GM23338 (cell line): ENCODE measurements at places on chromosomes 5 and 9. TPM values are rescaled to one million over a fixed set of nuclear protein-coding genes. Genes with fewer than 3 reads are reported as not detected.

- DNase-seq = peak; percentile 59
- H3K4me3 ChIP-seq = 0 out of 2 replicates have a peak overlapping the region, but pooled peaks have one; percentile 0
- peak overlapping the region; percentile 59 for H3K27ac ChIP-seq
- peaks cover 6% of the 10 kb centered on the region; the same call in 1 of the 2 replicates for H3K4me1 ChIP-seq
- H3K27me3 ChIP-seq = no peaks in the 10 kb centered on the region
These were observed 36.9 kb upstream of the CXCL14 start for GRCh38 chr5:135615581-135616260.

- H3K4me1 ChIP-seq = no peaks in the 10 kb centered on the region
- H3K36me3 ChIP-seq = no peaks in the 10 kb centered on the region
- H3K27ac ChIP-seq = no peak overlapping the region
- no peak for DNase-seq
- no peak overlapping the region for H3K4me3 ChIP-seq
- no peaks in the 10 kb centered on the region for H3K27me3 ChIP-seq
These were observed 6.7 kb upstream of the TENT2 start for GRCh38 chr5:79605560-79605959.

DNA sequence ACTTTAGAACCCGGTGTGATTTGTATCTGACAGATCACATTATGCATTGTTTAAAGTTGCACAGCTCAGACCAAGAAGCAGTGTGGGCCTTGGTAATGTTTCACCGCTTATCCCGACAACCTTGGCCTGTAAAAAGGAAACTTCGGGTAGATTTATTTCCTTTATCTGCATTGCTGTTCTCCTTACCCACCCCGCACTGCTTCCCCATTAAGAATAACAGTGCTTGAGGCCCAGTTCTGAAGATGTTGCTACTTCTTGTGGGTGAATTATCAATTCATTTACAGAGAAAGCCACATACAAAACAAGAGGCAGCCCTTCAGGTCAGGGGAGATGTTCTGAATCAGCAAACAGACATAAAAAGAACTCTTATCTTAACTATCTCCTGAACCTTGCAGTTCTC lies 8.4 kb downstream of the SMARCA2 start:
- no peak overlapping the region for H3K4me3 ChIP-seq
- no peaks in the 10 kb centered on the region for H3K36me3 ChIP-seq
- H3K27ac ChIP-seq = no peak overlapping the region
- no peak for DNase-seq

GRCh38 chr5:123855609-123856008 lies 343.6 kb downstream of the CSNK1G3 start:
- H3K27me3 ChIP-seq = no peaks in the 10 kb centered on the region
- no peaks in the 10 kb centered on the region for H3K36me3 ChIP-seq
- H3K4me1 ChIP-seq = no peaks in the 10 kb centered on the region
- no peak overlapping the region for H3K4me3 ChIP-seq
- no peak for DNase-seq

CD72 gene
- total RNA-seq = 2.7 and 4.8 TPM in 2 replicates

GRCh38 chr5:166961028-166961427 lies 1330.4 kb upstream of the WWC1 start:
- no peaks in the 10 kb centered on the region for H3K27me3 ChIP-seq
- H3K4me1 ChIP-seq = peaks cover 9% of the 10 kb centered on the region
- H3K4me3 ChIP-seq = no peak overlapping the region
- H3K36me3 ChIP-seq = no peaks in the 10 kb centered on the region
- DNase-seq = peak; percentile 48

GPR151 gene
- not detected in 2 replicates for total RNA-seq

- H3K27ac ChIP-seq = no peak overlapping the region
- H3K36me3 ChIP-seq = no peaks in the 10 kb centered on the region
- no peak for DNase-seq
These were observed 399.3 kb upstream of the CDH9 start for GRCh38 chr5:27437594-27438200.

TLX3 gene
- 0.83 TPM in 1 of 2 replicates, not detected in the other for total RNA-seq

DNA sequence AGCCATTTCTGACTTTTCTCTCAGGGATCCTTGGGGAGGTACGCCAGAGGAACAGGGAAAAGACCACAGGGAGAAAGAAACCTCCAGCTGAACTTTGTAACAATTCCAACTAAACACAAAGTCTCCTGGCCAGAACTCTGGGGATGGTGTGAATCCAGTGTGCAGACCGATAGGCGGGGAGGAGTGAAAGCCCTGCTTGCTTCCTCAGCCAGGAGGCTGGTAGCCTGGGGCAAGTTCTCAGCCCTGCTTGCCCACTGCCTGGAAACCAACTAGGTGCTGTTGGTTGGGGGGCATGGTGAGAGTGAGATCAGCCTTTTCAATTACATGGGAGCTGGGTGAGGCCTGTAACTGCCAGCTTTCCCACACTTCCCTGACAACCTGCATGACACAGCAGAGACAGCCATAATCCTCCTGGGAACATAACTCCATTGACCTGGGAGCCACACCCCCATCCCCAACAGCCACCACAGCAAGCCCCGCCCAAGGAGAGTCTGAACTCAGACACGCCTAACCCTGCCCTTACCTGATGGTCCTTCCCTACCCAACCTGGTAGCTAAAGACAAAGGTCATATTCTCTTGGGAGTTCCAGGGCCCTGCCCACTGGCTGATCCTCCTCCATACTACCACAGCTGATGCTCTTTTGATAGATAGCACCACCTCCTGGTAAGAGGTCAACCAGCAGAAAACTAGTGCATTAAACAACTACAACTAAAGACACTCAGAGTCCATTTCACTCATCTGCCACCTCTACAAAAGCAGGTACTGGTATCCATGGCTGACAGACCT lies 100.1 kb upstream of the TNFAIP8 start:
- H3K27ac ChIP-seq = no peak overlapping the region
- H3K4me1 ChIP-seq = no peaks in the 10 kb centered on the region
- no peak overlapping the region for H3K4me3 ChIP-seq
- peak; percentile 90 for DNase-seq
- H3K36me3 ChIP-seq = no peaks in the 10 kb centered on the region
- no peaks in the 10 kb centered on the region for H3K27me3 ChIP-seq

MTRR gene
- total RNA-seq = 39.7 and 55.9 TPM in 2 replicates

- H3K36me3 ChIP-seq = no peaks in the 10 kb centered on the region
- peaks cover 8% of the 10 kb centered on the region; the same call in 1 of the 2 replicates for H3K4me1 ChIP-seq
- DNase-seq = no peak
These were observed 21.4 kb downstream of the HSDL2 start for GRCh38 chr9:112401175-112401815.

DNA sequence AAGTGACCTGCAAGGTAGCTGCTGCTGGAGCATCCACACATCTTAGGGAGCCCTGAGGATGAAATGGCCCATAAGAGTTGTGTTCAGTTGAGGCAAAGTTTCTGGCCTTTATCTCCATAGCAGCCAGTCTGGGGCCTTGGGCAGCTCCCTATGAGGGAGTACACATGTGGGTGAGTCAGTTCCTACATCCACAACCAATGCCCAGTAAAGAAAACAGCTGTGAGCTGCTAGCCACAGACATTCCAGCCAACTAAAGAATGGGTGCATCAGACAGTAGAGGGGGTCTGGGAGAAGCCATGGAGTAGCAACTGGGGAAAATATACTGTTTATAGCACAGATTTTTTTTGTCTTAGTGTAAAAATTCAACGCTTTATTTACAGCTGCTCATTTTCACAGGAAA lies 720.7 kb downstream of the TLE1 start:
- no peak for DNase-seq
- H3K4me3 ChIP-seq = no peak overlapping the region
- H3K27me3 ChIP-seq = no peaks in the 10 kb centered on the region
- no peak overlapping the region for H3K27ac ChIP-seq

GRCh38 chr9:89340332-89340731 lies 22.0 kb downstream of the SECISBP2 start:
- H3K4me1 ChIP-seq = no peaks in the 10 kb centered on the region
- no peak overlapping the region for H3K27ac ChIP-seq
- no peak for DNase-seq

LRRC70 gene
- 1.7 and 2.7 TPM in 2 replicates for total RNA-seq

GRCh38 chr5:136750224-136750862 lies 385.0 kb upstream of the TRPC7 start:
- peaks cover 4% of the 10 kb centered on the region; the same call in 1 of the 2 replicates for H3K4me1 ChIP-seq
- no peaks in the 10 kb centered on the region for H3K27me3 ChIP-seq
- no peak overlapping the region for H3K27ac ChIP-seq
- H3K4me3 ChIP-seq = no peak overlapping the region
- H3K36me3 ChIP-seq = no peaks in the 10 kb centered on the region

C9orf50 gene
- total RNA-seq = not detected in 2 replicates

- H3K27ac ChIP-seq = no peak overlapping the region
- peaks cover 21% of the 10 kb centered on the region; the same call in 1 of the 2 replicates for H3K36me3 ChIP-seq
- H3K4me3 ChIP-seq = no peak overlapping the region
- peak; percentile 19 for DNase-seq
- peaks cover 13% of the 10 kb centered on the region for H3K4me1 ChIP-seq
These were observed 3.4 kb downstream of the BRD3OS start for GRCh38 chr9:134028575-134029247.

DNA sequence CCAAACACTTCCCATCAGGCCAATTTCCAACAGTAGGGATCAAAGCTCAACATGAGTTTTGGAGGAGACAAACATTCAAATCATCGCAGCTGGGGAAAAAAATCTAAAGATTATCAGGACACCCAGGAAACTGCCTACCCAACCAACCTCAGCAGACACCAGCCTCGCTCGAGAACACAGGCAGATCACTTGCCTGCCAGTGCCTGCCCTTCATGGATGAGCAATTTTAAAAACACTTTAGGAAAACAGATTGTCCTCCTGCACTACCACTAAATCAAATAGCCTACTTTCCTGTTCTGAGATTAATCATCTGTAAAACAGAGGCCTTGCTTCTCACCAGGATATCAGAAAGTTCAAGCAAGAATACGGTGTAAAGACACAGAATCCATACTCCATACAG lies 14.7 kb upstream of the TMEM174 start:
- no peaks in the 10 kb centered on the region for H3K27me3 ChIP-seq
- DNase-seq = no peak
- no peaks in the 10 kb centered on the region for H3K4me1 ChIP-seq
- H3K4me3 ChIP-seq = no peak overlapping the region
- H3K36me3 ChIP-seq = no peaks in the 10 kb centered on the region
- H3K27ac ChIP-seq = no peak overlapping the region

GRCh38 chr9:16363073-16363781 lies 507.2 kb downstream of the BNC2 start:
- peaks cover 7% of the 10 kb centered on the region; the same call in 1 of the 2 replicates for H3K4me1 ChIP-seq
- H3K27me3 ChIP-seq = no peaks in the 10 kb centered on the region
- no peak for DNase-seq
- no peaks in the 10 kb centered on the region for H3K36me3 ChIP-seq
- no peak overlapping the region for H3K4me3 ChIP-seq

GRCh38 chr5:76529464-76530344 lies 93.5 kb downstream of the F2RL2 start:
- no peaks in the 10 kb centered on the region for H3K27me3 ChIP-seq
- H3K27ac ChIP-seq = no peak overlapping the region
- H3K4me1 ChIP-seq = peaks cover 49% of the 10 kb centered on the region
- no peaks in the 10 kb centered on the region for H3K36me3 ChIP-seq

- no peaks in the 10 kb centered on the region for H3K27me3 ChIP-seq
- H3K4me3 ChIP-seq = no peak overlapping the region
- H3K27ac ChIP-seq = no peak overlapping the region
These were observed 271.9 kb downstream of the ARHGEF28 start for GRCh38 chr5:73897893-73898292.

STARD4 gene
- 92.0 and 106 TPM in 2 replicates for total RNA-seq

- DNase-seq = peak; percentile 79
- H3K27me3 ChIP-seq = peaks cover 31% of the 10 kb centered on the region
- H3K4me1 ChIP-seq = peaks cover 38% of the 10 kb centered on the region
- H3K36me3 ChIP-seq = no peaks in the 10 kb centered on the region
These were observed 4.5 kb downstream of the ELAVL2 start for GRCh38 chr9:23821375-23822181.

GRCh38 chr5:95590880-95591279 lies 29.0 kb upstream of the GPR150 start:
- no peak overlapping the region for H3K27ac ChIP-seq
- no peaks in the 10 kb centered on the region for H3K27me3 ChIP-seq

DNA sequence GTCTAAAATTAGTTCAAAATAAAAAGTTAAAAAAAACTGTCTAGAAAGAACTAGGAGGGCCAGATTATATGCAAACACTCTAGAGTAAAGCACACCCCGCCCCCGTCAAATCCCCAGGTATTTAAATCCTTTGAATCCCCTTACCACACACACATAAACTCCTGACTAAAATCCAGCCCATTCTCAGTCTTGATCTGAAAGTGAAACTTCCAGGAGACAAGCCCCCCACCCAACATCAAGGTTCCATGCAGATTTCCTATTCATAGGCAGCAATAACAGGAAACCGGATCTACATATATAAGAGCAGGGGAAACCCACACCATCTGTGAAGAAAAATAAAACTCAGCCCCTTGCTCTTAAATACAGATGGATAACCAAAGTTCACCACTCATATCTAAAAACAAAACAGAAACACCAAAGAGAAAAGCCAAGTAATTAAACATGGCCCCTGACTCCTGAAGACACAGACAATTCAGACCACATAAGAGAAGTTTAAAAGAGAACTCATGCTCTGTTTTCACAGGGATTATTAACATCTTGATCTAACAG lies 42.3 kb downstream of the MARCHF3 start:
- 0 out of 2 replicates have a peak overlapping the region, but pooled peaks have one; percentile 1 for H3K4me3 ChIP-seq
- no peaks in the 10 kb centered on the region for H3K27me3 ChIP-seq
- H3K4me1 ChIP-seq = peaks cover 28% of the 10 kb centered on the region
- DNase-seq = no peak

DNA sequence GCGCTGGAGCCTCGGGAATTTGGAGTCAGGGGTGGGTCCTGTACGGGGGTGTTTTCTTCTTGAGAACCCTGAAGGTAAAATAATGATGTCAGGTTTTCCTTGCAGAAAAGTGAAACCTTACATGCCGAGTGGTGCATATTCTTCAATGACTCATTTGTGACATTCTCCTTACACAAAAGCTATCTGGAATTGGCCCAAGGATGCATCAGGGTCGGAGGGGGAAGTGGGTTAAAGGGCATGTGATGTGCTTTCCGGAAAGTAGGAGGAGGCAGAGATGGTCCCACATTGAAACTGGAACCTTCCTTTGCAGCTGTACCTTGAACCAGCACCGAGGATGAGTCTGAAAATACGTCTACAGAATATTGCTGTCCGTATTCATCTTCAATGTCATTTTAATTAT lies 411.2 kb upstream of the IRX4 start:
- no peak for DNase-seq
- H3K36me3 ChIP-seq = no peaks in the 10 kb centered on the region
- H3K27ac ChIP-seq = no peak overlapping the region
- H3K4me3 ChIP-seq = no peak overlapping the region
- no peaks in the 10 kb centered on the region for H3K27me3 ChIP-seq
- H3K4me1 ChIP-seq = peaks cover 7% of the 10 kb centered on the region; the same call in 1 of the 2 replicates

PRLR gene
- total RNA-seq = 1.4 and 2.2 TPM in 2 replicates

- no peak for DNase-seq
- H3K4me3 ChIP-seq = no peak overlapping the region
- no peaks in the 10 kb centered on the region for H3K36me3 ChIP-seq
- no peaks in the 10 kb centered on the region for H3K27me3 ChIP-seq
- no peaks in the 10 kb centered on the region for H3K4me1 ChIP-seq
- H3K27ac ChIP-seq = no peak overlapping the region
These were observed 13.0 kb upstream of the PLIN2 start for GRCh38 chr9:19140259-19140658.

DNA sequence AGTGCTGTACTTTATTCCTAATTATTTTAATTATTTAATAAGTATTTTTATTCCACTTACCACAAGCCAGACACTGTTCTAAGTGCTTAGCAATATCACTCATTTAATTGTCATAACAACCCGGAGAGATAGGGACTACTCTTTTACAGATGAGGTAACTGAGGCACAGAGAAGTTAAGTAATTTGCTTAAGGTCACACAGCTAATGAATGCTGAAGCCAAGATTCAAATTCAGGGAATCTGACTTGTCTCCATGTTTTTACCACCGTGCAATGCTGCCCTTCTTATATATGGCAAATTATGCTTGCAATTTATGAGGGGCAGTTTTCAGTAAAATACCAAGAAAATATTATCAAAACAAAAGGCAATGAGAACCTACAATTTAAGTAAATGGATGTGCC lies 168.4 kb upstream of the KIF2A start:
- peaks cover 22% of the 10 kb centered on the region for H3K4me1 ChIP-seq
- no peak overlapping the region for H3K27ac ChIP-seq
- H3K27me3 ChIP-seq = no peaks in the 10 kb centered on the region
- no peak for DNase-seq
- H3K36me3 ChIP-seq = no peaks in the 10 kb centered on the region
- no peak overlapping the region for H3K4me3 ChIP-seq

ORM2 gene
- 0.76 TPM in 1 of 2 replicates, not detected in the other for total RNA-seq
